Hematopoietic multipotent progenitor cell treated with erythropoietin and hydrocortisone succinate and interleukin-3 and kit ligand, for 8 days (in vitro differentiated cells): ENCODE measurements at places on chromosomes 7 and 10.
A peak's percentile ranks its signal among the peaks of the same experiment; 100 is the strongest.

DNA sequence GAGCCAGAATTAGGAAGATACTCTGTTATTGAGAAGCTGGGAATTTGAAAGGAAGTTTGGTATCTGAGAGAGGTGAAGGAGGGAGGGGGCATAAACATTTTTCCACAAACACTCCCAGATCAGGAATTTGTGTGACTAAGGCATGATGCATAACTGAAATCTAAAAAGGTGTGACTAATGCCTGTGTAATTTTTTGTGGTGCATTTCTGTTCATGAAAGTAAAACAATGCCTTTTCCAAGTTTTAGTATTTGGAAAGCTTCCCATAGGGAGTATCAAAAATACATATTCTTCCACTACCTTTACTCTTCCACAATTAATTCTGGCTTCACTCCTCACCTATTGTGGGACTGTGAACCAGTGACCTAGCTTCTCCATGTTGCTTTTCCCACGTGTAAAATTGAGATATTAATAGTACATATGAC is 56.4 kb upstream of the CAV2 start:
- no peak for DNase-seq

GRCh38 chr7:55129541-55130394 is 111.0 kb downstream of the EGFR start:
- DNase-seq = no peak

- DNase-seq = no peak
Observed at GRCh38 chr10:34037499-34037898, 703.0 kb upstream of the NRP1 start.

DNA sequence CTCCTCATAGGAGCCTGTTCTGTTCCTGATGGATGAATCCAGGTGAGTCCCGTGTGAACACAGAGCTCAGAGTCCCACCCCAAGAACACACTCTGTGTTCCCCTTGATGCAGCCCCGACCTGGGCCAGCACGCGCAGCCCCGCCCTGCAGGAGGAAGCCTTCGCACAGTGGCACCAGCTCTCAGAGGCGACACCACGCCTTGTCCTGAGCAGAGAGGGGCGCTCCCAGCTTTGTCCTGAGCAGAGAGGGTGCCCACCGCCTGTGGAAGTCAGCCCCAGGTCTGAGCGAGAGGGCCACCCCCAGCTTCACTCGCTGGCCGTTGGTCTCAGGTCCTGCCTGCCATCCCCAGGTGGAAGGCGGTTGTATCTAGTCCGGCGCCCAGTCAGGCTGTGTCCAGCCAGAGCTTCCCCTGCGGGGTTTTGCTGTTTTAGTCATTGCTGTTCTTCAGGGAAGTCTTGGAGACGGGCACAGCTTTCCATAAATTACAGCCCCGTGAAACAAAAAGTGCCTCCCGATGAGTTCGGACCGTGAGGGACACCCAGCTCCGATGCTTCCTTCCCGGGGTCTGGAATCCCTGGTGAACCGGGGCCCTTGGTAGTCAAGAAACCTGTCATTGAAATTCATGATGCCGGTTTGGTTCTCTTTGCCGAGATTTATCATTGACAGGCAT is 43.6 kb downstream of the NKX6-2 start:
- no peak for DNase-seq

DNA sequence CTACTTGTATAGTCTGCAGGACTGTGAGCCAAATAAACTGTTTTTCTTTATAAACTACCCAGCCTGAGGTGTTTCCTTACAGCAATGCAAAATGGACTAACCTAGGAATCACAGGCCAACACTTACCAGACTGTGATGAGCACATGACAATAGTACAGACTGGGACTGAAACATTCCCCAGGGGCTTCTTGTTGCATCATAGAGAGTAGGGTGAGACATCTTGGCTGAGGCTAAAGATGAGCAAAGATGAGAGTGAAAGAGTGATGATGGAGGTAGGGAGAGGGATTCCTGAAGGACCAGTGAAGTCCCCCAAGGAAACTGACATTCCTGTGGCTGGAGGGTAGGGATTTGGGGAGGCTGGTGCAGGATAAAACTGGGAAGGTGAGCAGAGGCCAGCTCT is 194.4 kb downstream of the TPST1 start:
- DNase-seq = no peak

GRCh38 chr10:63286340-63286739 is 153.2 kb downstream of the NRBF2 start:
- no peak for DNase-seq

DNA sequence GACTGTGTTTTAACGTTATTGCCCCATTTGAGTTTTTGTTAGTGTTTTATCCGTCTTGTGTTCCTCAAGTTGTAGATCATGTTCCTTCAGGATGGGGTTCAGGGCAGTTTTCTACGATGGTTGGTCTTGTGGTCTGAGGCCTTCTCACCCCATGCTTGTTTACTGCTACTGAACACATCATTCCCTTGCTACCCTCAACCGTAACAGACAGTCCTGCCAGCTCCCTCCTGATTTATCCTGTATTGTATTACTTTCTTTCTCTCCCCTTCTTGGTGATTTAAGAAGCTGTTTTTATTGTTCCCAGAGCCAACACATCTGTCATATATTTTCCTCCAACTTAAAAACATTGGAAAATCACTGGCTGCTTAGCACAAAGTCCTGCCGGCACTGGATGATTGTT is 719.8 kb downstream of the INHBA start:
- no peak for DNase-seq

DNA sequence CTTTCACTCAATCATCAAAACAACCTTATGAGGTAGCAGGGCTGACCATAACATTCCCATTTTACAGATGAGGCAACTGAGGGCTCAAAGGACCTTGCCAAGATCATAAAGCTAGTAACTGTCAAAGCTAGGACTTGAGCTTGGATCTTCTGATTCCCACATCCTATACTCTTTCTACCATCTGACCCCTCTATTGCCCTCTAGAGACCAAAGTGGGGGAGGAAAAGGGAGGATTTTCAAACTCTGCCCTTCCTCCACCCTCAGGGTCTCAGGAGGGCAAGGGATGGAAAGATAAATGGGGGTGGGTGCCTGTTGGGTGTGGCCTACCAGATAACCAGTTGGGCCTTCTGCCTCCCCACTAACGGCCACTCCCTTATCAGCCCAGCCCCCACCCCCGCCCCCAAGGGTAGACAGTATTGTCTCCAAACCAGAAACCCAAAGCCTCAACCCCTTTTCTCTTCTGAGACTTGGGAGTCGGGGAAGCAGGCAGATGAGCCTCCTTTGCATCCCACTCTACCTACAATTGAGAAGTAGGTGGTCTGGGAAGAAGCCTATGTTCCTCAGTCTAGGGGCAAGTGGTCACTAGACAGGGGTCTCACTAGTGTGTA is 7.9 kb downstream of the LDB1 start:
- peak; percentile 99 for DNase-seq

DNA sequence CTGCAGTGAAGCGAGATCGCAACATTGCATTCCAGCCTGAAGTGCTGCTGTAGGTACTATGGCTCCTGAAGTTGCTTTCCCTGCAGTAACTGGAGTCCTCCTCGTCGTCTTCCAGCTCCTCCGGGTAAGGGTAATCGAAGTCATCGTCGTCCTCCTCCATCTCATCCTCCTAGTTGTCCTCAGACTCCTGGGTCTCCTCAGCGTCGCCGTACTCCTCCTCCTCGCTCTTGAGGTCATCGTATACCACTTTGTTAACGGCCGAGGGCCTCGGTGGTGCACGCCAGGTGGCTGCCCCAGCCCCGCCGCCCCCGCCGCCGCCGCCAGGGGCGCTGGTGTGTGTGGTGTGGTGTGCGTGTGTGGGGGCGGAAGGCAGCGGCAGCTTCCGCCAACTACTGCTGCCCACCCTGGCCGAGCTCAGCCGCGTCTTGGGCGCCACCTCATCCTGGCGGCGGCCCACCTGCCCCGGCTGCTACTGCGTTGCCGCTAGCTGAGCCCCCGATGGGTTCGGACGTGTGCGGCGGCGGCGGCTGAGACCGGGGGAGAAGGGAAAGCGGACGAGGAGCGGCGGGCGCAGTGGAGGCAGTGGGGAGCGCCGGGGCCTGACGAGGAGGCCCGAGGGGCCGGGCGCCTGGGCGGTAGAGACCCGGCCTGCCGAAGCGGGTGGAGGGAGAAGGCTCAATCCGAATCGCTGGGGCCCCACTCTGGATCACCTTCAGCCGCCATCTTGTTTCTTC is 11.8 kb upstream of the ACBD5 start:
- peak; percentile 74 for DNase-seq

GRCh38 chr7:24192053-24192452 is 91.9 kb upstream of the NPY start:
- no peak for DNase-seq

GRCh38 chr10:104642658-104643302 is 1.7 kb downstream of the SORCS3 start:
- peak; percentile 24 for DNase-seq

GRCh38 chr7:142320883-142321282 is 63.0 kb upstream of the PRSS58 start:
- DNase-seq = no peak

DNA sequence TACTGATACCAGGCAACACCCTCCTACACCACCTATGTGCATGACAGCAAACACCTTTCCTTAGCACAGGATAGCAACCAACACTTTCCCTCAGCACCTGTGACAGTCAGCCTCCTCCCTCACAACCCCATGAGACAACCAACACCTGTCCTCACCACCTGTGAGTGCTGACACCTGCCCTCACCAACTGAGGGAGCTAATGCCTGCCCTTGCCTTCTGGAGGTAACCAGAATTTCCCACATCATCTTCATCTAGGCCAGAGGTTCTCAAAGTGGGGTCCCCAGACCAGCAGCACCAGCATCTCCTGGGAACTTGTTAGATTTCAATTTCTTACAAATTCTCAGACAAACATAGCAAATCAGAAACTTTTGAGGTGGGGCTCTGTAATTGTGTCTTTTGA is 112.5 kb downstream of the GRID1 start:
- DNase-seq = no peak

DNA sequence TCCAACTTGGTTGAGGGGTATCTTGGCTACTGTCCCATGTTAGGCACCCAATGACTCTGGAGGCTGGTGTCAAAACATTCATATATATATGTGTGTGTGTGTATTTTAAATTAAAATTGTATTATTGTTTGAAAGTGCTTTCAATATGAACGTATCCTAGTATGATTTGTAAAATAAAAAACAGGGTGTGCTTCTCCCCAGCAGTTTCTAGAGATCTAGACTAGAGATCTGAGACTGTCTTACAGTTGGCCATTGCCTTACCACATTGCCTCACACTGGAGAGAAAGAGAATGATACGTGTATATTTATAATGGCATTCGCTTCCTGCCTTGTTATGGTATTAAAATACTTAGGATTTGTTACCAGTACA is 1.2 kb downstream of the BAG3 start:
- DNase-seq = peak; percentile 81

DNA sequence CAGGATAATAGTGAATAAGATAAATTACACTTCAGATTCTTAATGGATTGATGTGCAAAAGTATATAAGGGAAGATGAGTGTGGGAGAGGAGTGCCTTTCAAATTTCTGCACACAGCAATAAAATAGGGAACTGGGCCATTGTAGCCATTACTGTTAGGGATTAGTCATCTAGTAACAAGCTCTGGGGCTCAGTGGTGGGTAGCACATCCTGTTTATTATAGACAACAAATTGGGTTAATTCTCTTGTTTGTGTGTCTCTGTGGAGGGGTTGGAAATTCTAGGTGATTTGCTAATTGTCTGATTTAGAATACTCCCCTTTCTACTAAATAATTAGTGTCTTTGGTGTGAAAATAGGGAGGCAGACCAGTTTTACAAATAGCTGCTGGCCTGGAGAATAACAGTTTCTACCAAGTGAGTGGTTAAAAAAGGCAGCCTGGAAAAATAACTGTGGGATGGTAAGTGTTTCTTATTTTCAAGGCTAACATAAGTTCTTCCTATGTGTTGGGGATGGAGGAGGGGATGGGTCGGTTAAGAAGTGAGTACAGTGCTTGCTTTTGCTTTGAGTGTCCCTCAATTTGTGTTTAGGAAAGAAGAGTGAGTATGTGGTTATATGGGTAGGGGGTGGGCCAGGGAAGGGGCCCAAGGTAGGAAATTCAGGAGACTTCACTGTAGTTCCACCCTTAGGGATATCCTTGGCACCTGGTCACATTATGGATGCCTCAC is 43.3 kb upstream of the TMEM248 start:
- no peak for DNase-seq

GRCh38 chr7:29723599-29723998 is 82.7 kb upstream of the WIPF3 start:
- no peak for DNase-seq

DNA sequence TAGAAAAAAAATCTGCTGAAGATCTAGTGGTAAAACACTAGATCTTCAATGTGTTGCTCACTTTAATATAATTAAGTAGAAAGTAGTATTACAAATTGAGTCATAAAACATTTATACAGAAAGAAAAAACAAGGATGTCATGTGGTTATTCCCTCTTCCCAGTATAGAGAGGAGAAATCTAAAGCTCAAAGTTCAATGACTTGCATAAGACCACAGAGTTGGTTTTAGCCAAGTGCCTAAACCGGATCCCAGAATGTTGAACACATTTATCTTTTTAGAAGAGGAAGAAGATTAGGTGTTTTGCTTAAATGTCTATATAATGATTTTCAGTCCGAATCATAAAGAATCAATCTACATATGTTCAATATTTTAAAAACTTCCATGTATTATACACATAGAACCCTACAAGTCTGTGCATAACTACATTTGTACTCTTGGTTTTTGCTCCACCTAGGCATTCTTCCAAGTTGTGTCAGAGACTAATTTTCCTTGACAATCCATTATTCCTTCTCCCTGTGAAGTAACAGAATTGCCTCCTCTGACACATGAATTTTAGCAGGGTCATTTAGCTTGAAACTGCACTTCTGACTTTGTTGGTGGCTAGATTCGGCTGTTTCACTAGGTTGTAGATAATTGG is 389.2 kb downstream of the MAGI2 start:
- DNase-seq = no peak

DNA sequence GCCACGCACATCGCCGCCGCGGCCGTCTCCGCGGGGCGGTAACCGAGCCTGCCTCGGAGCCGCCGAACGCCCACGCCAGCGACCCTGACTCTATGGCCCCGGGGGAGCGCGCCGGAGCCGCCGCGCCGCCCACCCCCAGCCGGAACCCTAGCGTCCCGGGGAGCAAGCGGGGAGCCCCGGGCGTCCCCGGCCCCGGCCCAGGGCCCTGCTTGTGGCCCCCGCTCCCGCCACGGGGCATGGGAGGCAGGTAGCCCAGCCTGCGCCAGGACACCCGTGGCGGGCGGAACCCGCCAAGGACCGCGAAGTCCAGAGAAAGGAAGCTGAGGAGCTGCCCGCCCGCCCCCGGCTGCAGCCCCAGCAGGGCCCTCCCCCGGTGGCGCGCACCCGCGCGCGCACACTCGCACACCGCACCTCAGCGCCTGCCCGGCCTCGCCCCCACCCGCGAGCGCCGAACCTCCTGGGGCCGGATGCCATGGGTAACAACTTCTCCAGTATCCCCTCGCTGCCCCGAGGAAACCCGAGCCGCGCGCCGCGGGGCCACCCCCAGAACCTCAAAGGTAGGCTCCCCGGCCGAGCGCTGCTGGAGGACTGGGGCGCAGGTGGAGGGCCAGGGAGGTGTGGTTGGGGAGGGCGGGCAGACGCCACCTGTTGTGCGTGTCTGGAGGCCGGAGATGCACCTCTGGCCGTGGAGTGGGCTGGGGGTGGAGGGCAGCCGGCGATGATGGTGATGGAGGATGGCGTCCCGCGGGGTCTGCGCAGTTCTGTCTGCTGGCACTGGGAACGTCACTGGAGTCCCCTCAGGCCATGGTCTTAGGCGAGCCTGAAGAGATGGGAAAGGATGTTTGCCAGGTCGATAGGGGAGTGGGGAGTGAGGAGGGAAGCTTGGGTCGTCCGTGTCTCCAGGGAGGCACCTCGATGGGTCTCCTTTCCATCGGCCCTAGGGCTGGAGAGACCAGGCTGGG is 692 bp downstream of the NEURL1 start:
- no peak for DNase-seq

GRCh38 chr10:98445200-98445812 is 1.4 kb downstream of the HPS1 start:
- DNase-seq = no peak

- peak; percentile 72 for DNase-seq
Observed at GRCh38 chr7:28180364-28181147, at the start of gene JAZF1. TSS of gene JAZF1 (minus strand) at chr7:28180795.
